Stimulated activated naive CD4-positive, alpha-beta T cell treated with Interleukin-2 at 50 U/mL for 16 hours (primary cell): ENCODE measurements at places on chromosomes 4 and X.
A peak's percentile ranks its signal among the peaks of the same experiment; 100 is the strongest.

DNA sequence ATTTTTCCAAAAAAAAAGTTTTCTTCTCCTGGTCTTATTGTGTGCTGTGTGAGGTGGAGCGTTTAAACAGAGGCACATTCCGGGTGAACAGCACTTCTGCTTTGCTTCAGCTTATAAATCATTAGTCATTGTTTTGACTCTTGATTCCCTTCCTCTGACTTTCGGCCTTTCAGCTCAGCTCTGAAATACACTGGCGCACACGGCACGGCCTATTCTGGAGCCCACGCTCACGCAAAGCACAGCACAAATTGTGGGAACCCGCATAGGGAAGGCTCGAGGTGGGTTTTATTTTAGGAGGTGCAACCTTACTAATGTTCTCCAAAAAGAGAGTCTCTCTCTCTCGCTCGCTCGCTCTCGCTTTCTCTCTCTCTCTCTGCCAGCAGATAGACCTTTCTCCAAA lies 4.0 kb downstream of the POU3F4 start:
- DNase-seq, result no peak

DNA sequence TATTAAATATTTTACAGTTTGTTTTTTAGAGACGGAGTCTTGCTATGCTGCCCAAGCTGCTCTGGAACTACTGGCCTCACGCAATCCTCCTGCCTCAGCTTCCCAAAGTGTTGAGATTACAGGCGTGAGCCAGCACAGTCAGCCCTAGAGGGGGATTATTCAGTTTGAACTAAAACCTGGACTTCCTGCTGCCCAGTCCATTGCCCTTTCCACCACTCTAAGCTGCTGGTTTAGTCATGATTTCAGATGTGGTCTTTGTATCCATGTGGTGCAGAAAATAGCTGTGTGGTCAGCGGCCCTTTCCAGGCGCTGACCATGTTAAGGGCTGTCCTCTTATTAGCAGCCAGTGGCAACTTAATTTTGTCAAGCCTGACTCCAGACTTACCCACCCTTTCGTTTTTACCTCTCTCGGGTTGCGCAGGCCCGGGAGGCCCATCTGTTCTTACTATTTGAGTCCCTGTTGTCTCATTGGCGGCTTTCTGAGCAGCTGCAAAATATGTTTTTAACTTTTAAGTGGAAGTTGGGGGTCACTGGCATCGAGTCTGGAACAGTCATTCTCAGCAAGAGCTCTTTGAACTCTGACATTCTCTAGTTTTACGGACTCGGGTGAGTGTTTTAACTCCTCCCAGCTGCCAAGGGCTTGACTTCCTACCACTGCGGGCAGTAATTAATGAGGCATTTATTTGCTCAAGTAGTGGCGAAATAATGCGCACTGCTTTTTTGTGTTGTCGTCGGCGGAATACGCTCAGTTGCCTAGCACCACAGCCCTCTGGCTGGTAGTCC lies 773 bp upstream of the VMA21 start:
- DNase-seq, result peak; percentile 26

DNA sequence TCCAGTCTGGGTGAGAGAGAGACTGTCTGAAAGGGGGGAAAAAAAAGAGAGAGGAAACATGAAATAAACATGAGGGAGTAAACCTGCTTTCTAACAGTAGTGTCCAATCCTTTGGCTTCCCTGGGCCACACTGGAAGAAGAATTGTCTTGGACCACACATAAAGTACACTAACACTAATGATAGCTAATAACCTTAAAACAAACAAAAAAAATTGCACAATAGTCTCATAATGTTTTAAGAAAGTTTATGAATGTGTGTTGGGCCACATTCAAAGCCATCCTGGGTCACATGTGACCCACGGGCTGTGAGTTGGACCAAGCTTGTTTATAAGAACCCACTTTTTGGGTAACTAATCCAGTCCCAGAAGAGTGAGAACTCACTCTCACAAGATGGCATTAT lies 30.3 kb downstream of the PDS5A start:
- no peak for DNase-seq

GRCh38 chr4:125492957-125493356 lies 178.2 kb downstream of the FAT4 start:
- DNase-seq, result no peak

DNA sequence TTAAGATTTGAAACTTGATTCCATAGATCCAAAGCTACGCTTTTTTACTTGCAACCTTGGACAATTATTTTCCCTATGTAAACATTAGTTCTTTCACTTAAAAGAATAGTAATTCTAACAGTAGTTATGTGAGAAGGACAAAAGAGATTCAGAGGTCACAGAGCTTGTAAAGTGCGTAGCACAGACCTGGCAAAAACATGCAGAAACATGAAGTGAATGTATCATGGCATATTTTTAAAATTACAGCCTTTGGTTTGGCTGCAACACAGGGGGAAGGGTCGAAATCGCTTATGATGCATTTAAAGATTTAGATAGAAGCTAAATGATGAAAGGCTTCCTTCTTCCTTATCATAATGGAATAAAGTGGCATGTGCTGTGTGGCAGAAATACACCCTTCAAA lies 1068.8 kb downstream of the ARAP2 start:
- no peak for DNase-seq

GRCh38 chr4:82525307-82525911 lies 36.4 kb downstream of the TMEM150C start:
- no peak for DNase-seq
